Neural progenitor cell (in vitro differentiated cells): ENCODE measurements at places on chromosomes 13 and 19. TPM values are rescaled to one million over a fixed set of nuclear protein-coding genes. Genes with fewer than 3 reads are reported as not detected.

GRCh38 chr13:109656206-109656605 is 130.2 kb downstream of the IRS2 start:
- DNase-seq = no peak

DNA sequence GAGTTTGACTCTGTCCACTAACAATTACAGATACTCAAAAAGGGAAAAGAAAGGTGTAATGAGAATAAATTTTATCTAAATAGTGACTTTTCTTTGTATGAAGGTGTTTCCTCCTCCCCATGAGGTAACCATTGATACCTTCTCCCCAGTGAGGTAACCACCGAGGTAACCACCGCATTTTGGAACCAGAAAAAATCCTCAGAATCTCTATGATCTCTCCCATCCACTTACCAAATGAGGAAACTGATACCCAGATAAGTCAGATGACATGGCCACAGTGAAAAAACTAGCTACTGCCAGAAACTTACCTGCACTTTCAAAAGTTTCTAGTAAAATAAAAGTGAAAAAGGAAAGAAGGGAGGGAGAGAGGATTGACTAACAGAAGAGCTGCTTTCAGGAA is 124.0 kb upstream of the FNDC3A start:
- no peak for DNase-seq

DNA sequence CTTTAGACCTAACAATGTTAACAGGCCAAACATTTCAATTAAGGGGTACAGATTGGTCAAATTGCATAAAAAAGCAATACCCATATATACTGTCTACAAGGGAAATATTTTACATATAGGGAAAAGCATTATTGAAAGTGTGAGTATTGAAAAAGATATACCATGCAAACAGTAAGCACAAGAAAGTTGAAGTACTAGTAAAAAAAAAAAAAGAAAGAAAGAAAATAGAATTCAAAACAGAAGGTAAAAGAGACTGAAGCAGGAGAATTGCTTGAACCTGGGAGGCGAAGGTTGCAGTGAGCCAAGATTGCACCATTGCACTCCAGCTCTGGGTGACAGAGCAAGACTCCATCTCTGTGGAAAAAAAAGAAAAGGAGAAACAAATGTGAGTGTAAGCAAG is 5.3 kb upstream of the TEX101 start:
- no peak for DNase-seq

DNA sequence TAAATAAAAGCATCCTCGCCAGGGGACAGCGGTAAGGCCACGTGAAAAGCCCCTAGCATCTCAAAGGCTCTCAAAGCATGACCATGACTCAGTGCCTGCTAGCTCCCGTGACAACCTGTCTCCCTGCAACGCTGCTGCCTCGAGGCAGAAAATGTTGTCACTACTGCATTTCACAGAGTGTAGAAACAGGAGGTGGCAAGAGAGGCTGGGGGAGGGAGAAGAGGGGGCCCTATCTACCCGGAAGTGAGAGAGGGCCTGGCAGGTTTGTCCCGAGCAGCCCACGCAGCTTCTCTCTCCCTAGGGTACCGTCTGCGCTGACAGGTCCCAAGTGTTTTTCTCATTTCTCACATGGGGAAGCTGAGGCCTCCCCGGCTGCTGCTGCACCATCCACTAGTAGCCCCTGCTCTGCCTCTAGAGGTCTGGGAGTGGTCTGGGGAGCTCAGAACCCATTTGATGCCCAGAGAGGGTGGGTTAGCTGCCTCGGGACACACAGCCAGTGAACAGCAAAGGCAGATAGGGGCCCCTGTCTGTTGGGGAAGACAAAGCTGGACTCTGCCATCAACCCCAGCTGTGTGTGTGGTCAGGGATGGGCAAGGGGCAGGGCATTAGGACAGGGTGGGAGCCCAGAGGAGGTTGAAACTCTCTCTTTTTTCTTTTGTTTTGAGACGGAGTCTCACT is 3.7 kb downstream of the TINCR start:
- DNase-seq = no peak

Gene NLRP5
- not detected in 2 replicates for total RNA-seq

Gene RUBCNL
- 0.80 and 1.2 TPM in 2 replicates for total RNA-seq
